ENCODE measurements at places on chromosomes 2 and 18.

DNA sequence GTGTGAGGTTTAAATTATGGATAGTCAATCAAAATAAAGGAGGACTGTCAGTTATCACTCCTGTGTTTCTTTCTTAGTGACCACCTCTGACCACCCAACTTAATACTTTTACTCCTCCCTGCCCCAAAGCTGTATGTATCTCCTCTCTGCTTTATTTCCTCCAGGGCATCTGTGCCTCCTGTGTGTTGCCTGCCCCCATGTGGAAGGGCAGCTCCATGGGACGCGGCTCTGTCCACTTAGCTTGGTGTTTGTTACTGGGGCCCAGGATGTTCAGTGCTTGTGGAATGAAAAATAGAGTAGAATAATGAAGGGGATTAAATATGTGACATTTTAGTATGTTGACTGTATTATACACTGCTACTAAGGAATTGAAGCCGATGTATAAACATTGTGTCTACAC lies 9.8 kb downstream of the ACP1 start:
- DNase-seq: no peak

GRCh38 chr2:40049781-40050180 lies 270.7 kb upstream of the THUMPD2 start:
- no peak for DNase-seq

DNA sequence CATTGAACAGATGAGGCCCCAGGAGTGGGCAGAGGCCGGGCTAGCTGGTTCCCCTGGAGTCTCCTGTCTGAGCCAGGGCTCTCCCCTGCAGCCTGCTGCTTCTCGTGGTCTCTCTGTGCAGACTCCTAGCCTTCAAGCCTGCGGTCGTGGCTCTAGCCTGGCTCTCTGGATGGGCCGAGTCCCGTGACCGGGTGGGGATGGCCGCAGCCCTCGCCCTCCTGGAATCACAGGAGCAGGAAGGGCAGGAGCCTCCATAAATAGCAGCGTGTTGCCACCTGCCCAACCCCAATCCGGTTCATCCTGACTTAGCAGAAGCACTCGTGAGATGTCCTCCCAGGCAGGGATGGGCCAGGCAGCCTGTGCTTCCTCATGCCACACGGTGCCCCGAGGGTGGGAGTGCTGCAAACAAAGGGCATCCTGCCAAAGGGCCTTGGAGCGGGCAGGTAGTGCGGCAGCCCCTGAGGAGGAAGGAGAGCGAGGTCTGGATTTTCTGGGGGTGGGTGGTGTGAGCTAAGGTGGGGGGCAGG lies 43.9 kb downstream of the FOSL2 start:
- no peak for DNase-seq

DNA sequence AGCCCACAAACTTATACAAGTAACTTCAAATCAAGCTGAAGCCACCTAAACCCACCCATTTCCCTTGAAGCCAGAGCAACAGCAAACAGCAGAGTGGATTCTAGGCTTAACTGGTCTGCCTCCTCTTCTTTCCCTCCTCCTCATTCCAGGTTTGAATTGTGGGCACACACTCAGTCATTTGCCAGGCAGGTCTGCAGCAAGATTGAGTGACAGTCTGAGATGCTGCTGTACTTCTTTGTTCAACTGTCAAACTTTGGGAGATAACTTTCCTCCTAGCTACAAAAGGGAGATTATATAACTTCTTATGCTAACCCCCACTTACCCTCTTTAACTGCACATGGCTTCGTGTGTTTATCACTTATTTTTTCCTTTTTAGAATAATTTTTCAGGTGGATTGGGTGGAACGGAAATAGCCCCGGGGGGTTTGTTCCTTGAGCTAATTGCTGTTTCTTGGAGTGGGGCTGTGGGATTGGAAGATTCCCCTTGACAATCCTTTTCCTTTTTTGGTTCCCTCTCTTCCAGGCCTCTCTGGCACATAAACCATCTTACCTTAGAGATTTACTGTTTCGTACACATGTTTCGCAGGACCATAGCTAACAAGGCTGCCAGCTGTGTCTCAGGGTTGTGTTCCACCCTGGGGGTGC lies 55.0 kb downstream of the RNF144A start:
- DNase-seq: no peak

GRCh38 chr2:206603243-206603642 lies 39.0 kb upstream of the FAM237A start:
- no peak for DNase-seq

- no peak for DNase-seq
Measured at GRCh38 chr2:188787658-188788240, 186.4 kb upstream of the COL3A1 start.

All from stimulated activated CD4-positive, alpha-beta T cell treated with anti-CD3 and anti-CD28 coated beads, Interleukin-2, amount 100 ng/mL, for 48 hours (primary cell).